H1 (cell line): ENCODE measurements at places on chromosomes 6 and 20. TPM values are rescaled to one million over a fixed set of nuclear protein-coding genes. Genes with fewer than 3 reads are reported as not detected.
A peak's percentile ranks its signal among the peaks of the same experiment; 100 is the strongest.

CDYL gene
- total RNA-seq: 113 and 119 TPM in 2 replicates

BEND6 gene
- 1.9 and 2.1 TPM in 2 replicates for total RNA-seq

KCNQ5 gene
- 1.2 and 1.3 TPM in 2 replicates for total RNA-seq

CFB gene
- not detected in 2 replicates for total RNA-seq

CNR1 gene
- 2.9 and 3.1 TPM in 2 replicates for total RNA-seq

SEMG1 gene
- total RNA-seq: 4.5 and 5.8 TPM in 2 replicates

OPRM1 gene
- not detected in 2 replicates for total RNA-seq

ID1 gene
- total RNA-seq: 120 and 131 TPM in 2 replicates

COL21A1 gene
- total RNA-seq: 3.1 and 3.4 TPM in 2 replicates

CLDN20 gene
- not detected in 2 replicates for total RNA-seq

SOX18 gene
- total RNA-seq: 0.23 TPM in 1 of 2 replicates, not detected in the other

ESR1 gene
- total RNA-seq: 0.10 and 0.17 TPM in 2 replicates

GRCh38 chr6:97438011-97438671 lies 155.1 kb upstream of the MMS22L start:
- no peak for DNase-seq

- DNase-seq: no peak
Measured at GRCh38 chr6:37507690-37508421, 8.2 kb upstream of the CCDC167 start.

DNA sequence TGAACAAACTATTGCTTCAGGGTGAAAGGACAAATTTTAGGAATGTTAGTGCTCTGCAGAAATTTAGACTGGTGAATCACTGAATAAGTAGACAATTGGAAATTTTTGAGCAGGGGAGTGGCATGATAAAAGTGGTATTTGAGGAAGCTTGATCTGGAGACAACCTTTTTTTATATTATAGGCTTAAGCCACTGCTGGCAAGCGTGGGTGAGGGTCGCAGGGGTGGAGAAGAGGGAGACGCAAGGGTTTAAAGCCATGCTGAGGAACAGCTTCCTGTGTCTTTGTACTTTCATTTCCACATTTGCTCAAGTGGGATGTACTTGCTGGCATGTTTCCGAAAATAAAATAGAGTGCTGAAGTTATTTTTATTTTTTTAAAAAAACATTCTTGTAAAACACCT lies 23.7 kb downstream of the NCOA7 start:
- DNase-seq: no peak

DNA sequence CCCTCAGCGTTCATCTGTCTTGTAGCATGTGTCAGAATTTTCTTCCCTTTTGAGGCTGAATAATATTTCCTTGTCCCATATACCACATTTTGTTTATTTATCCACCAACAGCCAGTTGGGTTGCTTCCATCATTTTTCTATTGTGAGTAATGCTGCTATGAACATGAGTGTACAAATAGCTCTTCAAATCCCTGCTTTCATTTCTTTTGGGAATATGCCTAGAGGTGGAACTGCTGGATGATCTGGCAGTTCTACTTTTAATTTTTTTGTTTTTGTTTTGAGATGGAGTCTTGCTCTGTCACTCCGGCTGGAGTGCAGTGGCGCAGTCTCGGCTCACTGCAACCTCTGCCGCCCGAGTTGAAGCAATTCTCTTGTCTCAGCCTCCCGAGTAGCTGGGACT lies 64.7 kb downstream of the SASH1 start:
- no peak for DNase-seq

DNA sequence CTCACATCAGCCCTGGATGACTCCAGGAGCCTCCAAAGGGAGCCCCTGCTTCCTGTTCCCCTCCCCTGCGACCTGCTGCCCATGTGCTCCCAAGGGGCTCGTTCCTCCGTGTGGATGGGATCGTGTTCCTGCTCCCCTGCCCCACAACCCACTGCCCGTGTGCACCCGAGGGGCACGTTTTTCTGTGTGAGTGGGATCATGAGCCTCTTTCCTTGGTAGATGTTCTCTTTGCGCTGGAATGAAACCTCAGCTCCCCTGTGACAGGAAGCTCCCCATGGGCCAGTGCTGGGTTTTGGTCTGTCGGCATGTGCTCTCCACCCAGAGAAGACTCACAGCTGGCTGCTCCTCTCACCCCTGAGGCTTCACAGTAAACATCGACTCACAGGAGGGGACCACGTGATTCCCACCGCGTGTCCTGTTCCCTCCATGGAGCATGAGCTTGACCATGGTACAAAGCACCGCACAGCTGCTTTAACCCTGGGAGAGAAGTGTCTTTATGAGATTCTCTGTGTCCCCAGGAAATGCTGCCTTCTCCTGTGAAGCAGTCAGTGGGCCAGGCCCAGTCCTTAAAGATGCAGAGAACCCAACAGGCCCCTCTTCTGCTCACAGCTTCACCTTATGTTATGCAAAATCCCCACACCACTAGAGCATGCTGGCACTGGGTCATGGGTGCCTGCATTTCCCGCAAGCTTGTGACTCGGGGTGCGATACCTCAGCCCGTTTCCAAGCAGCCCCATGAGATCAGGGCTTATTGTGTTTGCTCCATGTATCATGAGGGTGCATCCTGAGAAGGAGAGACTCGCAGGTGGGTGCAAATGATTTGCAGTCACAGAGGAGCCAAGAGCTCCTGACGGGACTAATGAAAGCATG lies 215.1 kb downstream of the ERMARD start:
- no peak for DNase-seq

GRCh38 chr6:170043881-170044790 lies 246.7 kb downstream of the DLL1 start:
- no peak for DNase-seq

DNA sequence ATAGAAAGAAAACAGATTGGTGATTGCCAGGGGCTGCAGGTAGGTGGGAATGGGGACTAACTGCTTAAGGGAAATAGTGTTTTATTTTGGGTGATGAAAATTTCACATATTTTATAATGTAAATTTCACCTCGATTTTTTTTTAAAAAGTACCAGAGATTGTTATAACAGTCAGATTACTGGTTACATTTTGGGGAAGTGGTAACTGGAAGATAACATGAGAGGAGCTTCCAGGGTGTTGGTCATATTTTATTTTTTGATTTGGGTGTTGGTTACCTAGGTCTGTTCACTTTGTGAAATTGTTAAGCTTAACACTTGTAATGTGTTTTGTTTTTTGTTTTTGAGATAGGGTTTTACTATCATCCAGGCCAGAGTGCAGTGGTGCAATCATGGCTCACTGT lies 17.2 kb upstream of the CRIP3 start:
- DNase-seq: no peak

DNA sequence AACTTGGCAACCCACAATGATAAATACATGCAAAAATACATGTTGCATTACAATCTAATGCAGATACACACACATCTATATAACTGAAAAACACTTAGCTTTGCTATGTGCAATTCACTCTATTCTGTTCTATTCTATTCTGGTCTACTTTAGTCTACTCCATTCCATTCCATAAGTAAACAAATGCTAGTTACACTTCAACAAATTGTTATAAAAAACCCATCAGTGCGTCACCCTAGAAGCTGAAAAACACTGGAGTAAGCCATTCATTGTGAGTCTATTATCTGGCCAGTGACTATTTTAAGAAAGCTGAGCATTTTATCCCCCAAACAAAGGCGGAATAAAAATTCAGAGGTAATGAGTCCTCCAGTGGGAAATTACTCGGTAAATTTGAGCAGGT lies 315.7 kb upstream of the EPHA7 start:
- DNase-seq: no peak

DNA sequence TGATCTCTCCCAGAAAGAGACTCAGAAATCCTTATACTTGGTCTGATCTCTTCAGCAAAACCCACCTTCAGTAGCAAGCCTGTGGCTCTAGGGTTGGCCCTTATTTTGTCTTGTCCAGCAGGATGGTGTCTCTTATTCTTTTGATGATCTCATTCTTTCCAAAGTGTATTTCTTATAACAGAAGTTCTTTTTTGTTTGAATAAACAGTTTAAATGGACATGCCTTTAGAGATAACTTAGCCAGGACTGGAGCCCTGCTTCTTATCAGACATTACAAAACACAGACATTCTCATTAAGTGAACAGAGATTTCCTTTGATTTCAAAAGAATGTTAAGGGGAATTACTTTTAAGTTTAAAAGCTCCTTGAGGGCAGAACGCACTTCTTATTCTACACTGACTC lies 31.7 kb downstream of the KCNS1 start:
- no peak for DNase-seq

- no peak for DNase-seq
Measured at GRCh38 chr6:132812255-132812732, 2.1 kb upstream of the RPS12 start.

DNA sequence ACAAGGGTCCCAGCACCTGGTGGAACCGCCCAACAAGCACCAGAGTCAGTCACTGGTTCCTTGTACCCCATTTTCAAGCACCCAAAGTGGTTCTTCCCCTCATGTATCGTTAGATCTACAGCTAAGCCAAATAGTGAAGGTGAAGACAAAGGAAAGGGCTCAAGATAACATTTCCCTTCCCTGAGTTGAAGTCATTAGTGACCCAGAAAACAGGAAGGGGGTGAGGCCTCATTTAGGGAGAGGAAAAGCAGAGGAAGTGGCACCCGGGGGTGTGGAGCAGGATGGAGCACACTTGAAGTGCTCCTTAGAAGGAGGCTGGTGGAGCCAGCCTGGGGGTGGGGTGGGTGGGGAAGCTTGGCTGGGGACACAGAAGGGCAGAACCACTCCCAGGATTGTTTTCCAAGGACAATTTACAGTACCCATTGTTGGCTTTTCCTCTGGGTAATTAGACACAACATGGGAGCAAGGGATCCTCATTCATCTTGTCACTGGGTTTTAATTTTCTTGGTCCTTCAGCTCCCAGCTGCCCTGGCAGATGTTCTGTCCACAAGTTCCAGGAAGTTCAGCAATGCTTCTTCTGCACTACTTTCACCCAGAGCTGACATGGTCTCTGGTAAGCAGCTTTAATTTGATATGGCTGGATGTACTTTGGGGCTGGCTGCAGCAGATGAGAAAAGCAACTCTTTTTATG lies 73.3 kb upstream of the CD93 start:
- DNase-seq: peak; percentile 17

DNA sequence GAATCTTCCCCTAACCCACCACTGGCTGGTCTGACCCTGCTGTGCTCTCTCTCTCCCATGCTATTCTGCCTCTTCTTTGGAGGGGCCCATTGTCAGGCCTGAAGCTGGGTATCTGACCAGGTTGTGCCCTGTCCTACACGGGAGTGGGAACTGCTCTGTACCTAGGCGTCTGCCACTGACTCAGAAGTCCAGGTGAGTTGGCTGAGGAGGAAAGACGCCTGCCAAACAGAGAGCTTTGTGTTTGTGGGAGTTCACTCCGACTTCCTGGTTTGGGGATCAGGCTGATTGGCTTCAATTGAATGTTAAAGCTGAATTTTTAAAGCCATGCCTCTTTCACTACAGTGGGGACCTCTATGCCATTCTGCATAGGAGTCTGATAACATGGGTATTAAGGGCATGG lies 136.0 kb downstream of the CCDC170 start:
- no peak for DNase-seq

DNA sequence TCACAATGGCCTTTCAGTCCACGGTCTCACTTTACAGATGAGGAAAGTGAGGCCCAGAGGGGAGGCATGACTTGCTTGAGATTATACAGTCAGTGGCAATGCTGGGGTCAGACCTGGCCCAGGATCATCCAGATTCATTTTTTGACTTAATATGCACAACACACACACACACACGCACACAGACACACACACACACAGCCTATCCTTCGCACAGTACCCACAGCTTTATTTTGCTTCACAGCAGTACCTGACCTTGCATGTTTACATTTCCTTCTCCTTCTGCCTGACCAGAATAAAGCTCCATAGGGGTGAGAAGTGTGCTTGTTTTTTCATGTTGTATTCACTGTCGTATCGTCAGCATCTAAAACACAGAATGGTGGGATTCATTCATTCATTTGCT lies 79.8 kb downstream of the VEGFA start:
- DNase-seq: no peak

GRCh38 chr20:42258564-42259302 lies 640.6 kb upstream of the CHD6 start:
- no peak for DNase-seq

DNA sequence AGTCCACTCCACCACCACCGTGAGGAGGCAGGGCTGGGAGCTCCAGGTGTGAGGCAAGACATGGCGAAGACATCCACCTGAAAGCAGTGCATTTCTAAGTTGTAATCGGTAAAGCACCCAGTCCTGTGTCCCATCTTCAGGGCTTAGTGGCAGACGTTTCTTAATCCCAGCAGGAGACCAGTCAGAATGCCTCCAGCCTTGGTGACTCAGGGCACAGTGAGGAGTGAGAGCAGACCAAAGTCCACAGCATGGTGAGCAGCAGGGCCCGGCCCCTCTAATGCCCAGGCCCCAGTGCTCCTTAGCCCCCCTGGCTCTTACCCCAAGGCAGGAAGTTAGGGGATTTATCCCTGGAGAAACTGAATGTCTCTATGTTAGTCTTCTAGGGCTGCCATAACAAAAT lies 183.9 kb downstream of the SYNDIG1 start:
- no peak for DNase-seq

DNA sequence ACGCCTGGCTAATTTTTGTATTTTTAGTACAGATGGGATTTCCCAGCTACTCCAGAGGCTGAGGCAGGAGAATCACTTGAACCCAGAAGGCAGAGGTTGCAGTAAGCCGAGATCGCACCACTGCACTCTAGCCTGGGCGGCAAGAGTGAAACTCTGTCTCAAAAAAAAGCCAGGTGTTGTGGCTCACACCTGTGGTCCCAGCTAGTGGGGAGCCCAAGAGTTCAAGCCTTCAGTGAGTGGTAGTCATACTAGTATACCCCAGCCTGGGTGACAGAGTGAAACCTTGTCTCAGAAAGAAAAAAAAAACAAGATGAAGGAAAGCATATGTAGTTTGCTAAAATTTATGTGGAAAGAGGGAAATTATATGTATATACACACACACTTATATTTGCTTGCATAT lies 20.0 kb upstream of the POU5F1 start:
- DNase-seq: no peak

GRCh38 chr6:16759181-16759645 lies 2.0 kb downstream of the ATXN1 start:
- no peak for DNase-seq

GRCh38 chr6:44269921-44270525 lies at the start of gene TMEM151B:
TMEM151B (plus strand) TSS chr6:44270450; CDS start chr6:44270743, 293 bp downstream.
- DNase-seq: peak; percentile 74

DNA sequence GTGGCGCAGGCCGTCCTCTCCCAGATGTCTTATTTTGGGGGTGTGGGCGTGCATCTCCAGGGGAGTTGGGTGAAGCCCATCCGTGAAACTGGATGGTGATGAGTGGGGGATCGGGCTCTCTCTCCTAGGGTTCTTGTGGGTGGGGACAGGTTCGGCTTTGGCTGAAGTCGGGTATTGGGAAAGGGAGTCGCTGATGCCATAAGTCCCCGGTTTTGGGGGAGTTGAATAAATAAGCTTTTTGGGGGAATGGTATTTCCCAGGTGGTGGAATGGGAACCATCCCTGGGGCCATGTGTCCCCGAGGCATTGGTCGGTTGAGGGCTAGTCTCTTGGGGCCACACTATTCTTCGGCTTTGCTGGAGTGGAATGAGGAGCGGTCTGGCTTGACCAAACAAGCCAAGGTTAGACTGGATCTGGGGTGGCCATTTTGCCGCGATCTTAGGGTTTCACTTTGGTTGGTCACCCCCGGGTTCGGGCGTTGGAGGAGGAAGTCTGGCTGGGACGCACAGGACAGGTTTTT lies 481 bp downstream of the ZNF133 start:
- no peak for DNase-seq
